ENCODE measurements at places on chromosomes 13 and 19. TPM values are rescaled to one million over a fixed set of nuclear protein-coding genes. Genes with fewer than 3 reads are reported as not detected.

CYP2F1 gene
- total RNA-seq = not detected

STX10 gene
- total RNA-seq = 43.6 TPM

SIGLEC12 gene
- total RNA-seq = not detected

CEACAM8 gene
- not detected for total RNA-seq

KIR3DL3 gene
- total RNA-seq = not detected

C5AR2 gene
- 0.03 TPM for total RNA-seq

THOP1 gene
- 143 TPM for total RNA-seq

HAUS5 gene
- 23.2 TPM for total RNA-seq

NDUFA13 gene
- 287 TPM for total RNA-seq

ERVV-1 gene
- not detected for total RNA-seq

NCR1 gene
- not detected for total RNA-seq

ZNF765 gene
- 15.3 TPM for total RNA-seq

NLRP11 gene
- total RNA-seq = 0.18 TPM

Data from Panc1 (cell line).